ENCODE measurements at places on chromosomes 6 and 20. TPM values are rescaled to one million over a fixed set of nuclear protein-coding genes. Genes with fewer than 3 reads are reported as not detected.

DNA sequence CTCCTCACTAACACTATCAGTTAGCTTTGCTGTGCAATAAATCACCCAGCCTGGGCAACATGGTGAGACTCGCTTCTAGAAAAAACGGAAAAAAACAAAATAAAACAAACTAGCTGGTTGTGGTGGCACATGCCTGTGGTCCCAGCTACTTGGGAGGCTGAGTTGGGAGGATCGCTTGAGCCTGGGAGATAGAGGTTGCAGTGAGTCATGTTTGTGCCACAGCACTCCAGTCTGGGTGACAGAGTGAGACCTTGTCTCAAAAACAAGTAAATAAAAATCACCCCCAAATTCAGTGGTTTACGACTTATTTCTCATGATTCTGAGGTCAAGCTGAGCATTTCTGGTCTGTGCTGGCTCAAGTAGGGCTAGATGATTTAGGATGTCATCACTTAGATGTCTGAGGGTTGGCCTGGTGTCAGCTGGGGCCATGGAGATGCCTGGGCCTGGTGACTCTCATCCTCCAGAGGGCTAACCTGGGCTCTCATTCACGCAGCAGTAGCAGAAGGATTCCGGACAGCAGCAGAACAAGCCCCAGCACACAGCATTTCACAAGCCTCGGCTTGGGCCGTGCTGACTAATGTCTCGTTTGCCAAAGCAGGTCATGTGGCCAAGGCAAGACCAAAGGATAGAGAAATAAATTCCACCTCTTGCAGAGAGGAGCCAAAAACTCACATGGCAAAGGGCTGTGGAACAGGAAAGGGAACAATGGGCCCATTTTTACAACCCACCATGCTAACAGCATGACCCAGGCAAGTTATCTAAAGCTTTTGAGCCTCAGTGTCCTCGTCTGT is 32.5 kb downstream of the MGME1 start:
- H3K4me3 ChIP-seq: no peak overlapping the region
- no peaks in the 10 kb centered on the region for H3K36me3 ChIP-seq
- peak; percentile 94 for DNase-seq
- peaks cover 42% of the 10 kb centered on the region for H3K4me1 ChIP-seq
- H3K27me3 ChIP-seq: no peaks in the 10 kb centered on the region

DNA sequence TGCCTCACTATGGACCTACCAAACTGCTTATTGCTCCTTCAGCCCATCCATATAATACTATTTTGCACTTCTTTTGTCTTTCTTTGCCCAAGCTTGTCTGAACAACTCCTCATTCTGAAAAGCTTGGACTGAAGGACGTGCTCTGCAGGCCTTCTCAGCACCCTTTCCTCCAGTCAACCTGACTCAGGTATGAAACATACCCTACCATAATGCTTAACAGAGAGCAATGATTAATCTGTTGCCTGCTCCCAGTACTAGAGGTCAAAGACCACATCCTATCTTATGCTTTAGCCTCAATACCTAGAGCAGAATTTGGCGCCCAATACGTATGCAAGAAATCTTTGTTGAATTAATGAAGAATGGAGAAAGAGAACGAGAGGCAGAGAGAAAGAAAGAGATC is 55.2 kb downstream of the ATXN1 start:
- H3K4me3 ChIP-seq: no peak overlapping the region
- H3K4me1 ChIP-seq: peaks cover 38% of the 10 kb centered on the region
- no peak overlapping the region for H3K27ac ChIP-seq

GRCh38 chr6:33314515-33314942 is 651 bp upstream of the TAPBP start:
- H3K27me3 ChIP-seq: no peaks in the 10 kb centered on the region
- DNase-seq: peak; percentile 93
- H3K4me1 ChIP-seq: peaks cover 75% of the 10 kb centered on the region
- peaks cover 9% of the 10 kb centered on the region for H3K36me3 ChIP-seq
- peak overlapping the region; percentile 95 for H3K27ac ChIP-seq
- peak overlapping the region; percentile 96 for H3K4me3 ChIP-seq

- DNase-seq: peak; percentile 37
- peaks cover 15% of the 10 kb centered on the region for H3K4me1 ChIP-seq
- H3K27me3 ChIP-seq: no peaks in the 10 kb centered on the region
- no peaks in the 10 kb centered on the region for H3K36me3 ChIP-seq
These were observed 35.2 kb upstream of the BLCAP start for GRCh38 chr20:37562695-37563480.

DNA sequence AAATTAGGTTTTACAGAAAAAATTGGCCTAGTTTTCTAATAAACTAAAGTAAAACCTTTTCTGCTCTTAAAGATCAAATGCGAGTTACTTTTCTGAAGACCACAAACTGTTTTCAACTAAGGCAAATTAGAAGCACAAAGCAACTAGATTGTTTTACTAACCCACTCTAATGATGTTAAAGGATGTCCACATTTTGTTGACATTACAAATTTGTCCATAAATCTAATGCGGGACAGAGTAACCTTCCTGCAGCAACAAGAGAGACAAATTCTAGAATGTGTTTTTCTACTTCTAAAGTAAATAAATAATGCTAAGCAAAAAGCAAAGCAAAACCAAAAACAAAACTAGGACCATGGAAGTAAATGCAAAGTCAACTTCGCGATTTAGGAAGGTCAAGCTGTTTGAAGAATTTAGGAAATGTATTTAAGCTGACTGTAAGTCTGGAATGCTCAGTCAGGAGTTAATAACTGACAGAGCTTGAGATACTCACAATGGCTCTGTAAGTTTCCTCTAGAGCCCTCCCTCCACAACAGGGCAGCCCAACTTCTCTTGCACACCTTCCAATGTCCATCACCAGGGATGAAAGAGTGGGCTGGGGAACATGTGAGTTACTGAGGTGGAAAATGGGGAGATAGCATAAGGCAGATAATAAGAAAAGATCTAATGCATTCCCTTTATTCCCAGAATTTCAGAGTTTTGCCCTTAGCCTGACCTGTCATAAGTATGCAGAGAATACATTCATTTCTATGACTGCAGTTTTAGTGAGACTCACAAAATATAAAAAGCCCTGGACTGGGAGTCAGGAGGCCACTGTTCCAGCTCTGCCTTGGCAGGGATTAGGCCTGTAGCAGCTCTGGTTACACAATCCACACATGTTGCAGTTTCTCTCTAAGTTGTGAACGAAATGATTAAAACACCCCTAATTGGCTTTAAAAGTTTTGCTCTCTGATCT is 158.8 kb downstream of the FOXA2 start:
- no peaks in the 10 kb centered on the region for H3K4me1 ChIP-seq
- no peaks in the 10 kb centered on the region for H3K27me3 ChIP-seq
- H3K4me3 ChIP-seq: no peak overlapping the region
- H3K27ac ChIP-seq: no peak overlapping the region

DNA sequence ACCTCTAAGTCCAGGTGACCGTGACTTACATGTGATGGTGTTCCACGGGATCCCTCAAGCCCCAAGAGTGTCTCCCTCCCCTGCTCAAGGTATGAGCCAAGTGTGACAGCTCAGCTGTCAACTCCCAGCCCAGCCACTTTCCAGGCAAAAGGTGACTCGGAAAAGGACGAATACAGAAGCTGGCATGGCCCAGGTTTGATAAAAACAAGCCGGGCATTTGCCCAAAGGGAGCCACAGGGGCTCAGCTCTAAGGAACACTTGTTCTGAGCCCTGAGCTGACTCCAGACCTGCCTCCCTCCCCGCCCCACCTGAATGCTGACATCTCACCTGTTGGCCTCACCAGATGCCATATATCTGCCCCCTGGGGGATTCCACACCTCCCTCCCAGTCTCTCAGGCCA is 43.0 kb upstream of the BPIFA2 start:
- no peak for DNase-seq
- H3K27ac ChIP-seq: no peak overlapping the region
- no peaks in the 10 kb centered on the region for H3K4me1 ChIP-seq
- no peak overlapping the region for H3K4me3 ChIP-seq
- no peaks in the 10 kb centered on the region for H3K36me3 ChIP-seq
- H3K27me3 ChIP-seq: no peaks in the 10 kb centered on the region

- H3K4me3 ChIP-seq: no peak overlapping the region
- no peaks in the 10 kb centered on the region for H3K27me3 ChIP-seq
- H3K27ac ChIP-seq: no peak overlapping the region
- DNase-seq: peak; percentile 39
- peaks cover 12% of the 10 kb centered on the region for H3K4me1 ChIP-seq
These were observed 41.1 kb upstream of the MAP3K4 start for GRCh38 chr6:160950507-160950906.

DNA sequence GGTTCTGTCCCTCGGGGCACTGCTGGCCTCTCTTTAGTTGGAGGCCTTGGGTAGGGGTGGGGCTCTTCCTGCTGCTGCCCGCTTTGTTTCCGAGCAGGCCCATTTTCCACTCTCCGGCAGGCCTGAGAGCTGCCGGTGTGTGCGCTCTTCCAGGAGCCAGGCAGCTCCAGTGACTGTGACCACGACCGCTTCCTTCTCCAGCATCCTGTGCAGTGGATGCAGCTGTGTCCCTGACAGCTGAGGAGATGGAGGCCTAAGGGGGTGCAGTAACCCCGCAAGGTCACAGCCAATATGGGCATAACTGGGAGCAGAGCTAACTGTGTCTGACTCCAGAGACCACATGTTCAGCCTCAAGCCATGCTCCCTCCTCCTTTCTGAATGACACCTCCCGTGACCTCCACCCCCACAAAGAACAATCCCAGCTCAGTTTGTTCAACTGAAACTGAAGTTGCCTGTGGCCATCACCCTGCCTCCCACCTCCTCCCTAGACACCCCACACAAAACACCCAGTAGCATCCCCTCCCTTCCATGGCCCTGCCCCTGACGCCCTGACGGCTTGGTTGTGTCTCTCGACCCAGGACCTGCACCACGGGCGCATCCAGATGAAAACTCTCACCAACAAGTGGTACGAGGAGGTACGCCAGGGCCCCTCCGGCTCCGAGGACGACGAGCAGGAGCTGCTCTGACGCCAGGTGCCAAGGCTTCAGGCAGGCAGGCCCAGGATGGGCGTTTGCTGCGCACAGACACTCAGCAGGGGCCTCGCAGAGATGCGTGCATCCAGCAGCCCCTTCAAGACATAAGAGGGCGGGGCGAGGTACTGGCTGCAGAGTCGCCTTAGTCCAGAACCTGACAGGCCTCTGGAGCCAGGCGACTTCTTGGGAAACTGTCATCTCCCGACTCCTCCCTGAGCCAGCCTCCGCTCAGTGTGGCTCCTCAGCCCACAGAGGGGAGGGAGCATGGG is 27.8 kb downstream of the SPATA2 start:
- H3K27ac ChIP-seq: peak overlapping the region; percentile 71
- no peak for DNase-seq
- H3K36me3 ChIP-seq: peaks cover 61% of the 10 kb centered on the region
- peaks cover 45% of the 10 kb centered on the region for H3K4me1 ChIP-seq

DNA sequence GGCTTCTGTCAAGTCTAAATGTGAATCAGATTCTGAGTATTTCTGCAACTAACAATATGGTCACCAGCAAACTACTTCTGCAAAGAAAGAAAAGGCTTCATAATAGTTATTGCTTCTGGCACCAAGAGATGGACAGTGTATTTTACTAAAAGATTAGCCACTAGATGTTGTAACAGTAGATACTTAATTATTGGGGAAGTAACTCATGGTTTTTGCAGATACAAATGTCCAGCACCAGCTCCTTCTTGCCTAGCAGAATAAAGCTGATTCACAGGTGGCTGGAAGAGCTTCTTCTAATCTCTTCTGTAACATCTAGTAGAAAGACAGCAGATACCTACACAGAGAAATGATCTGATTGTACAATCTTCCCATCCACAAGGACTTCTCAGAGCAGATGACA is 21.2 kb downstream of the ATXN1 start:
- H3K4me3 ChIP-seq: no peak overlapping the region
- H3K27ac ChIP-seq: peak overlapping the region; percentile 70
- DNase-seq: no peak

GRCh38 chr6:18823782-18824386 is 436.7 kb downstream of the RNF144B start:
- H3K36me3 ChIP-seq: no peaks in the 10 kb centered on the region
- DNase-seq: no peak
- no peak overlapping the region for H3K27ac ChIP-seq
- H3K27me3 ChIP-seq: no peaks in the 10 kb centered on the region

DNA sequence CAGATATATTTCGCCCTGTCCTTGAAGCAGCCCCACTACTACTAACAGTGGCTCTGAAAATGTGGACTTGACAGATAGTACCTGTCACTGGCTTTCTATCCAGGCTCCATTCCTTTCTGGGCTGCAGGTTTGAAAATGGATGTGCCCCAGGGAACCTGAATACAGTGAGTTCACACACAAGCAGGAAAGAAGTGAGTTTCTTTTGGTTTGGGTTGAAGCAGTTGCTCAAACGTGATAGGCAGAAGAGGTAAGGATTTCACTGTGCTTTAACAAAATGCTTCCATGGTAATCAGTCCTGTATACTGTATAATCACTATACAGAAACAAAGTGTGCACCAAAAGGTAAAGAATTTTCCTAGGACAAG is 382.9 kb downstream of the PRKN start:
- no peak overlapping the region for H3K4me3 ChIP-seq
- H3K27ac ChIP-seq: no peak overlapping the region
- no peaks in the 10 kb centered on the region for H3K27me3 ChIP-seq

- no peak for DNase-seq
- peaks cover 9% of the 10 kb centered on the region for H3K36me3 ChIP-seq
- no peak overlapping the region for H3K4me3 ChIP-seq
- no peaks in the 10 kb centered on the region for H3K4me1 ChIP-seq
- no peaks in the 10 kb centered on the region for H3K27me3 ChIP-seq
These were observed 11.6 kb downstream of the RNASET2 start for GRCh38 chr6:166944666-166945256.

- H3K27ac ChIP-seq: no peak overlapping the region
- H3K4me3 ChIP-seq: no peak overlapping the region
- no peak for DNase-seq
- no peaks in the 10 kb centered on the region for H3K4me1 ChIP-seq
- no peaks in the 10 kb centered on the region for H3K36me3 ChIP-seq
These were observed 10.6 kb upstream of the SIRPD start for GRCh38 chr20:1568163-1568490.

DNA sequence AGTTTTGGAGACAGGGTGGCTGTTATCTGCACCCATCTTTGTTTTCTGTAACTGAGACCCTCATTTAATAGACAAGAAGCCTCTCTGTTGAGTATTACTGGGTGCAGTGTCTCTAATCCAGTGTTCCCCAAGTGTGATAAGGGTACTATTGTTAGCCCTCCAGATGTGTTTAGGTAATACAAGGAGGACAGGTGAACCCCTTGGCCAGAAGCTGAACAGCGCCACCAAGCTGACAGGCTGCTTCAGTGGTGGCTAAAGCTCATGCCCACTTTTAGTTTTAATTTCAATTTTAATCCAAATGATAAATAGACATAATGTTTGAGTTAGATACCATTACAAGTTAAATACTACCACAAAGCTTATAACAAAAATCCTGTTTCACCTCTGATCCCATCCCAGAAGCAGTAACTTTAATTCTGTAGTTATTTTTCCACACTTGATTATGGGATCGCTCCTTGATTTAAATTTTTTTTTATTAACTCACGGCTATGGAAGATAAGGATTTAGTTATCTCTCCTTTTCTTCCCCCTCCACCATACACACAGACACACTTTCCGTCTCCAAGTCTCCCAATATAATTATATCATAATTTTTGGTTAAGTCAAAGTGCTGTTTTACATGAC is 8.4 kb upstream of the STK35 start:
- H3K4me1 ChIP-seq: no peaks in the 10 kb centered on the region
- H3K27ac ChIP-seq: no peak overlapping the region
- H3K4me3 ChIP-seq: no peak overlapping the region
- no peak for DNase-seq

SOBP gene
- 27.8 TPM for total RNA-seq

HDGFL1 gene
- not detected for total RNA-seq

COL9A3 gene
- 14.3 TPM for total RNA-seq

SGK2 gene
- not detected for total RNA-seq

Data from esophagus muscularis mucosa (tissue), 4 donors.